A172 (cell line): ENCODE measurements at places on chromosomes 5 and 9. TPM values are rescaled to one million over a fixed set of nuclear protein-coding genes. Genes with fewer than 3 reads are reported as not detected.

- DNase-seq = no peak
Observed at GRCh38 chr5:151522226-151522625, 68.9 kb downstream of the FAT2 start.

- DNase-seq = no peak
Observed at GRCh38 chr9:700365-701282, 140.9 kb upstream of the DMRT1 start.

DNA sequence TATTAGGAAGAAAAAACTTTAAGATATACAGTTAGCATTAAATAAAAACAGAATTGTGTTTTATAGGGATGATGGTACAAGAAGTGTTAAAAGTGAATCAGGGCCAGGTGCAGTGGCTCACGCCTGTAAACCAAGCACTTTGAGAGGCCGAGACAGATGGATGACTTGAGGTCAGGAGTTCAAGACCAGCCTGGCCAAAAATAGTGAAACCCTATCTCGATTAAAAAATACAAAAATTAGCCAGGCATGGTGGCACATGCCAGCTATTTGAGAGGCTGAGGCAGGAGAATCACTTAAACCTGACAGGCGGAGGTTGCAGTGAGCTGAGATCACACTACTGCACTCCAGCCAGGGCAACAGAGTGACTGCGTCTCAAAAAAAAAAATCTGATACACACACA is 282.9 kb upstream of the ATP10B start:
- no peak for DNase-seq

DNA sequence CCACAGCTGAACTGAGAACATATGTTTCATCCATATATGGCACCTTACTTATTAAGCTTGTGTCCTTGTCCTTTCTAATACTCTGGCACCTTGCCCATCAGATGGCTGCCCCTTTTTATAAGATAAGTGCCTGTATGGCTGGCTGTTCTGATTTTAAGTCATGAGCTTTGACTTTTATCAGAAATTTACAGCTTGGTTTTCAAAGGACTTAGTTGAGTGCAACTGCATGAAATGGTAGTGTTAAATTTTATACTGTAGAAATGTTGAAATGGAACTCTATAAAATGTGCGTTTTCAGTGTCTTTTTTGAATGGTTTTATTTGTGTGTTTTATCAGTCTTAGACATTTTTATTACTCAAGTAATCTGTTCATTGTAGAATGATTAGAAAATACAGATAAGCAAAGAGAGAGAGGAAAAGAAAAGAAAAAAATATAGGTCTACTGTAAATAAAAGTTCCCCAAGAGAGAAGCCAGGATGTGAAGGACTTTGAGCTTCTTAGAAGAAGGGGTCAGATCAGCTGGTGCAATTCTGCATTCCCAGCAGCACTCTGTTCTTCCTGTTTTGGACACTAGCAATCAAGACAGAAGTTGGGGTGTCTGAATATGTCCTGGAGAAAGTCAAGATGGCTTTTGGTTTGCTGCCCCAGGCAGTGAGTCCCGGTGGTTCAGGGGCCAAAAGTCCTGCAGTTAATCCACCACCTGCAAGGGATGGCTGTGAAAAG is 38.9 kb downstream of the ARHGAP26 start:
- DNase-seq = no peak

DNA sequence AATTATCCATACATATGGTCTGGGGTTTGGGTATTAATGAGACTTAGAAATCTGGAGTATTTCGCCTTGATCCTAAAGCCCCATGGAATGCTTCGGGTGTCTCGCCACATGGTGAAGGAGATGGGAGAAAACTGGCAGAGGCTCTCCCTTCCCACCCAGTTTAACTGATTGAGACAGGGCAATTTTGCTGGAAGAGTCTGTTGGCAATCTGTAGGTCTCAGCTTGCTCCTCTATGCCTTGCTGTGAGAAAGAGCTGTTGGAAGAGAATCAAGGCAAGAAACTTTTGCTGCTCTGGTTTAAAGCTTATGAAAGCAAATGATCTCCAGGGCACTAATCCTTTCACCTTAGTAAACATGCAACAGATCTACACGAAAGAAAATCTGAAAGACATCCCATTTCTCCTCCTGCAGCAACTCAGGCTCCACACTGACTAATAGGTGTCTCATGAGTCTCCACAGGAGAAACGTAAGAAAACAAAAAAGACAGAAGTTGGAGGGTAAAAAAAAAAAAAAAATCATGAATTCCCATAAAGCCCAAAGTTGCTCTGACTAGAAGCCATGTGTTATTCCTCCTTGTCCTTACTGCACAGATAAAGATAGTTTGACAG is 369.9 kb downstream of the EFNA5 start:
- DNase-seq = no peak

GRCh38 chr9:104177003-104177611 is 83.0 kb downstream of the SMC2 start:
- DNase-seq = peak; percentile 32

DNA sequence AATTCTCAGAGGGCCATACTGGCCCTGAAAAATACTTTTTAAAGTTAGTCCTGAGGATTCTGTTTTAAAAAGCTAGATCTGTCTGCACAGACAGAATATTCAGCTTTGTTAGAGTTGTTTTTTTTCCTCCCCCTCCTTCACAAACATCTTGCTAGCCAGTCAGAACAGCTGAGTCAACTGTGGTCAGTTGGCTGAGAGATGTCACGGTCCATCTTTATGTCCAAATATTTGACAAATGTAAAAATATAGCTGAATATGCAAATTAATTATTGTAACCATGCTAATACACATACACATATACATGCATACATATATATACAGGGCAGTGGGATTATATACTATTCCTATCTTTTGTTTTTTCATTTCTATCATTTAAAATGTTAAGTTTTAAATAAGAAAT is 33.9 kb downstream of the UNC13B start:
- no peak for DNase-seq

DNA sequence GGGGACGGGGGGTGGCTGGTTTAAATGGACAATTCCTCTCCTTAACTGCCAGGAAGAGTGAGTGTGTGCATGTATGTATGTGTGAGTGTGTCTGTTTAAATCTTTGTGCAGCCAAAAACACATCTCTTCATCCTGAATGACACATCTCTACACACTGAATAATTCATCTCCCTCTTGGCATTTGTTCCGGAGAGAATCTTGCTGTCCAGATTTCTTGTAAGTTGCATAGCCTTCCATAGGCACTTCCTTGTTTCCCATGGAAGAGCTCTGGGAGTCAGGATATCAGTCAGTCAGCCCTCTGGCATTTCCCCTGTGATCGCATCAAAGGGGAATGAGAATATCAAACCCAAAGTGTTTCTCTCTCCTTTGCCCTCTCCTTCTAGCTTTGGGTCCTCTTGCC is 74.7 kb downstream of the WWC1 start:
- peak; percentile 71 for DNase-seq

DNA sequence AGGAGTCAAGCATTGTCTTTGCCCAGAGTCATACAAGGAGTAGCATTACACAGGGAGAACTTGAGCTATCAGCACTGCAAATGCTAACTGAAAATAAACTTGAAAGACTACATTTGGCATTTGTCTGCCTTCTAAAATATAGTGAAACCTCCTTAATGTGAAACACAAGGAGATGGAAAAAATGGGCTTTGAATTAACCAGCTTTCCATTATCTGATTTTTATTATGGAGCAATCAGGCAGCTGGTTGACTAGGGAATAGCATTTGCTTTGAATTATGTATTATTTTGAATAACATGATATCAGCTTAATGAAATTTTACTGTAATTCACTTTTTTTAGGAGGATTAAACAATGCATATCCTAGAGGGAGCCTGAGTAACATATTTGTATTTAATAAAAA is 130.8 kb downstream of the GDNF start:
- DNase-seq = no peak

The THOC3 gene
- 111 TPM in 2 replicates for total RNA-seq

The LURAP1L gene
- 4.9 and 6.6 TPM in 2 replicates for total RNA-seq

The CMYA5 gene
- total RNA-seq = 0.02 and 0.16 TPM in 2 replicates
